NCI-H1417 (cell line): ENCODE measurements at places on chromosomes 6 and 20.

- DNase-seq = no peak
These were observed 135.5 kb upstream of the PLCB4 start for GRCh38 chr20:8933381-8933807.

- no peak for DNase-seq
These were observed 12.4 kb downstream of the C20orf96 start for GRCh38 chr20:278181-278580.

- DNase-seq = no peak
These were observed 178.4 kb upstream of the HDDC2 start for GRCh38 chr6:125480146-125480545.

GRCh38 chr6:128071212-128071611, 170.4 kb upstream of the THEMIS start:
- no peak for DNase-seq

GRCh38 chr20:22763257-22763906, 179.0 kb upstream of the FOXA2 start:
- no peak for DNase-seq

- DNase-seq = no peak
These were observed 559.8 kb downstream of the QKI start for GRCh38 chr6:163974322-163974721.

DNA sequence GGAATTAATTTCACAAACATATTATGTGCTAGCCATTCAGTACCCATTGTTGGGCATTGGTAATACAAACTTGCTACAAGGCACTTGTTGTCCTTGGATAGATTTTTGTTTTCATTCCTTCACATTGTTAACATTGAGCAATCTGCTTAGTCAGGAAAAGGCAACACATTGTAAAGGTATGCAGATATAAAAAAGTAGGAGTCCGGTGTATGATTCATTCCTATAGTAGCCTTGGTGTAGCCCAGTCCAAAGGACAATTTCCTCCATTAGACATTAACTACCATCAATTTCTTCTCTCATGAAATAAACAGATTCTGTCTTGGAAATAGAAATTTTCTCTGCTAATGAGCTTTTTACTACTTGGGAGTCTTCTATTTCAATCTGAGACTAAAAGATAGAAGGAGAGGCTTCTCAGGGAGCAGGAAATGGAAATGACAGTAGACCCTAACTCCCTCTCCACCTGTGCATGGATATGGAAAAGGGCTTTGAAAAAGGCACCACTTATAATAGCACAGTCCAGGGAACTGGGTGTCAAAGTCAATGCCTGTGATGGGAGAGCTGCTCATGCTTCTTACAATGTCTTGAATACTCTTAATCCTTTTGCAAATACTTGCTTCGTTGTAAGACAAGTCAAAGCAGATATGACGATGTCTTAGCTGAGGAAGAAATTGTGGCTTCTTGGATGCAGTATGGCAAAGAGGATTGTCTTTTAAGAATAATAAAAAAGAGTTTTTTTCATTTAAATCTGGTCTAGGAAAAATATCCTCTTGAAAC, 369.4 kb upstream of the CITED2 start:
- no peak for DNase-seq

DNA sequence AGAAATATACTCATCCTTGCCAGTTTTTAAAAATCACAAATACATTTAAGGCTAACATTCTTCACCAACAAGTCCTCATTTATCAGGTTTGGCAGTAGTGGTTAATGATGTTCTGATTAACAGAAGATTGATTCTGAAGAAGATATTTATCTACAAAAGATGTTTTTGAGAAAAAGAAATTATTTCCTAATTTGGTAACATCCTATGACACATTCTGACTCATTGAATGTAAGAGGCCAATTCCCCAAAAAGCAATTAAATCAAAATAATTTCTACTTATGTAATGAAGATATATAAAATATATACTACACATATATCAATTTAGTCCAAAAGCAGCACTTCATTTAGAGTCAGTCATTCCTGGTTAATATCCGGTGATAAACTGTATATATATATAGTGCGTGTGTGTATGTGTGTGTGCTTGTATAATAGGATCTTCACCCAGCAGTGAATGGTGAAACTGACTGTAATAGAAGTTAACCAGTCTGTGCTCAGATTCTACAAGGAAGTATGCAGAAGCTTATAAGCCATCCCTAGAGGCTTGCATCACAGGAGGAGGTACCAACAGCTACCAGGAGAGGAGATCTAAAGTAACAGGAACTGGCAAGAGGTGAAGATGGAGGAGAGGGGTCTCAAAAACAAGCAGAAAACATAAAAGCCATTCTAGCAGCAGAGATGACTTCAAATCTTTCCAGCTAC, 82.9 kb upstream of the MARCKS start:
- DNase-seq = no peak

DNA sequence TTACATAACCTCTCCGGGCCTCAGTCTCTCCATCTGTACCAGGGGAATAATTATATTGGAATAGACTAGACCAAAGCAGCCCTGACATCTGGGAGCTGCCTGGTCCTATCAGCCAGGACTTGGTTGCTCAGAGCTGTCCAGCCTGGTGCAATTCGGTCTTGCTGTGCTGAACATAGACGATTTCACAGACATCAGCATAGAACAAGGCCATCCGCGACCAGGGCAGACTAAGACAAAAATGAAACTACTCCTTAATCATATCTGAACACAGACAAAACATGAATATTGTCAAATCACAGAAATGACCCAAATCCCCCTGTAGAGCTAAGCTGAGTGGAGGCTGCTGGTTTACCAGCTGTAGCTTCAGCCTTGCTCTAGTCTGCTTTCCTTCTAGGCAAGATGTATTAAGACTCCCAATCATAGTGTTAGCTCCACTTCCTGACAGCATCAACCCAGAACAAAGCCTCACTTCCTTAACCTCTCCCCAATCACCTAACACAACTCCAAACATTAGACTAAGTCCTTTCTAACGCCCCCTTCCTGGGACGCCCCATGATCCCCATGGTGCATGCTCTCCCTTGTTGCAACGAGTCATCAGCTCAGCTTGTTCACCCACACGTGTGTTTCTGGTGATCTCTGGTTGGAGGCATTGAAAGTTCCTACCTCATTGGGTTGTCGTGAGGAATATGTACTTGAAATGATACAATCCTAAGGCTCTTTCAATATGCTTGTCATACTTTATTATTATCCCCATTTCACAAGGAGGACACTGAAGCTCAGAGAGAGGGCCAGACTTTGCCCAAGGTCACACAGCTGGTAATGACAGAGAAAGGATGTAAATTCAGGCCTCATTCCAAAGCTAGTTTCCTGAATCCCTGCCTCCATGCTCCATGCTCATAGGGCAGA, 3.5 kb upstream of the MAPK13 start:
- DNase-seq = no peak

DNA sequence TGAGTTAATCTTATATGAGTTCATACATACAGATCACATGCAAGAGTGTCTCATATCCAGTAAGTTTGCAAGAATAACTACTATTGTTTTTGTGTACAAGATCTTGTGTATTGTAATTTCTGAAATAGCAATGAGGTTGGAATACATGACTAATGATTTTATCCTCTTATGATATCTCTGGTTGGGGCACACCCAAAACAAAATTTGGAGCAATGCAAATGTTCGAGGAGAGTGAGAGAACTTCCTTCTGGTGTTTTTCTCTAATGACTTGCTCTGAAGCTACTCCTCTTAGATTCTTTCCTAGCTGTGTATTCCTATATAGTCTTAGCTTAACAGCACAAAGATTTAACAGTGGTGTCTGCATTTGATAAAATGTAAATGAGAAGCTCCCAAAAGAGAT, 252.5 kb downstream of the LAMA2 start:
- no peak for DNase-seq

DNA sequence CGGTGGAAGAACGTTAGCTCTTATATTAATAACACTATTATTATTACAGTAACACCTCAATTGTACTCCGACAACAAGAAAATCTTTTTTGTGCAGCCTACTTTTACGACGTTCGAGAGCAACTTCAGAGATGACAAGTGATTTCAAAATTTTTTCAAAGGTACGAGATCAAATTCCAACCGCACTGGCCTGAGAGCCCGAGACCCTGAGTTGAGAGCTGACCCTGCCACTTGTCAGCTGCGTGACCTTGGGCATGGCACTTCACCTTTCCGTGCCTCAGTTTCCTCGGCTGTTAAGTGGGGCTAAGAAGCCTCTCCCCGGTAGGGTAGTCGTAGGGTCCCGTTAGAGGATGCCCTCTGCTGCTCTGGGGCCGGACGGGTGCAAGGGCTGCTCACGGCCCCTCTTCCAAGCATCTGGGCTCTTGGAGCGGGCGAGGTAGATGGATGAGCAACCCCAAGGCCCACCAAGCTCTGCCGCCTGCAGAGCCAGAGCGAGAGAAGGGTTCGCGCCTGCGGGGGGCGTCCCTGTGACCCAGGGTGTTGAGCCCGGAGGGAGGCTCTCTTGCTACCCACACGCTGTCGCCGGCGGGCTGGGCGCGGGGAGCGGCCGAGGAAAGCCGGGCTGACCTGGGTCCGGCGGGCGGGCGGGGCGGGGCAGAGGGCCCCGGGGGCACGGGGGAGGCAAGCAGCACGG, 510 bp downstream of the NDRG3 start:
- peak; percentile 78 for DNase-seq

- no peak for DNase-seq
These were observed 316.3 kb downstream of the SLC35F1 start for GRCh38 chr6:118223316-118223715.

DNA sequence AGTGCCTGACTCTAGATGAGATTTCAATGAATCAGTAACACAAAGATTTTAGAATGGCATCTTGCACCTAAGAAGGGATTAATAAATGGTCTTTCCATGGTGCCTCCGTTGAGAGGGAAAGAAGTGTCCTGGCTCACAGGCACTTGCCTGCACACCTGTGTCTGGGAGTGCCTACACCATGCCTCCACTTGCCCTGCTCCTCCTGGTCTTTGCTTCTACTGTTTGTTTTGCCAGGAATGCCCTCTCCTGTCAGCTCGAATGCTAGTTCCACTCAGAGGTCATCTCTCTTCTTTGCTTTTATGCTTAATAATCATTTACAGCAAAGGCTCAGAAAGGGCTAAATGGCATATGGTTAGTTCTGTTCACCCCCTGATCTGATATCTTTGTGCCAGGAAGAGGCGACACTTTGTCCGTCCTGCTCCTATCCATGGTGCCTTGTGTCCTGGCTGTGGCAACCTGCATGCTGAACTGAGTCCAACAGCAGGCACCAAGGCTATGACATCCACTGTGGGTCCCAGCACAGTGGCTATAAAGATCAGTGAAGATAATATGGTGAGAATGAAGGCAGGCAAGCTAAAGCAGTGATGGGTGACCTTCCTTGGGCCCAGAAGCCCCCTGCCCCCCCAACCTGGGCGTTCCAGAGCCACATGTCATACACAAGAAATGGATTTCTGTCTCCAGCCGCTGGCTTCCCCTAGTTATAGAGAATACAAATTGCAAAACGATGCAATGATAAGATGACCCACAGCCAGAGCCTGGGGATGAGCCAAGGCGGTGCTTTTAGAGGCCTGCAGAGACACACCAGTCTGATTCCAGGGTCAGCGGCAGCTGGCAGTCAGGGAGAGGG, 1.4 kb downstream of the C6orf132 start:
- DNase-seq = no peak

DNA sequence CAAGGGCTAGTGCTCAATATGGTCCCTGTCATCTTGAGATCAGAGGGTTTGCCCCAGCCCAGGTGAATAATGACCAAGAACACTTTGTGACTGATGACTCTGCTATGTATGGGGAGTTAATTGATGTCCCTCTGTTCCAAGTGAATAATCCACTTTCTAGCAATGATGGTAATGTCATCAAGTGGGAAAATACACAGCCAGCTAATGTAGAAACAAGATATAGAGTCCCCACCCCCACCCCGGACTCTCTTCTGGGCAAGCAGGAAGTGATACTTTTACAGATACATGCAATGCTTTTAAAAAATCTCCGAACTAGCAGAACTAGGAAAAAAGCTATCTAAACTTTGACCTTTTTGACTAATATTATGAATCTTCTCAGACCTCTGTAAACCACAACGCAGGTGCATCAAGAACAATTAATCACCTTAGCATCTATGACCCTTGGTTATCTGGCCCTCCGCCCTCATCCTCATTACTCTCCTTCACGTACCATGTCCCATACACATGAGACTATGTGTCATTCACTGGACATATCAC, 30.5 kb downstream of the CNR1 start:
- DNase-seq = no peak

DNA sequence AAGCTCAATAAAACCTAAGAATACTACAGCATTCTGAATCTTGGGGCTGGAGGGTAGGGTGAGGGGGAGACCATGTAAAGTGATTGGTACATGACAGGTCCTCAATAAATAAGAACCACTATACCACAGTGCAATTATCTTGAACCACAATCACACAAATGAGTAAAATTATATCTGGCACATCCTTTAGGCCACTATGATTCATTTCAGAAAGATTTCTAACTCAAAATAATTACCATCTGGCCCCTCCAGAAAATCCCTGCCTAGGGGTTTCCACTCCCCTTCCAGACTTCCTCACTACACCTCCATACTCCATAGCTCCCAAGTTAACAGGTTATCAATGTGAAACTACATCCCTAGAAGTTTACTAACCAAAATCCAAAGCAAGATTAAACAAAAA, 19.7 kb downstream of the AKIRIN2 start:
- DNase-seq = no peak

- no peak for DNase-seq
These were observed 56.6 kb downstream of the E2F3 start for GRCh38 chr6:20458027-20458894.

GRCh38 chr20:5092765-5093339, 26.9 kb downstream of the PCNA start:
- DNase-seq = no peak

DNA sequence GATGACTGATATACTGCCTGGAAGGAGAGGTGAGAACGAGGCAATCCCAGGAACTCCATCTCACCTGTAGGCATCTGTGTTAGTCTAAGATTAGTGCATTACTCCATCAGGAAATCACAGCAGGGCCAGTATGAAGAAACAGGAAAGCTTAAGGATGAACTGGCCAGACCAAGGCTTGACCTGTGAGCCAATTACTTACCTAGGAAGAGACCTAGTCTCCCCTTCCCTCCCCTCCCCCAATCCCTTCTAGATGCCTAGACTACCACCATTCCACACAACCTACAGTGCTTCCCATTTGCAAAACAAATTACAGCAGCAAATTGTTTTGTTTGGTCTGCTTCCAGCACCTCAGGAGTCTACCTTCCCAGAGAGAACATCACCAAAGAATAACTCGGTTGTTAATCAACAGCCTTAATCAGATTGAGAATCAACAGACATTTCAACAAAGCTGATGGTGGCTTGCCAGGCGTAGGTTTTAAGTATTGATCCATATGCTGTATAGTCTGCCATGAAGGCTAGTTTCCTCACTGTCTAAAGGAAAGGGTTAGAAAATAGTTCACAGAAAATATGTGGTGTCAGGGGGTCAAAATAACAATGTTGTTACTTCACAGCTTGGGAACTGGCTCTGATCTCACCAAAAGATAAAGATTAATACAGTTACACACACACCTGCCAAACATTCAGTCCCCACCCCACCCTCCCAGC, 10.1 kb downstream of the PKHD1 start:
- DNase-seq = no peak

DNA sequence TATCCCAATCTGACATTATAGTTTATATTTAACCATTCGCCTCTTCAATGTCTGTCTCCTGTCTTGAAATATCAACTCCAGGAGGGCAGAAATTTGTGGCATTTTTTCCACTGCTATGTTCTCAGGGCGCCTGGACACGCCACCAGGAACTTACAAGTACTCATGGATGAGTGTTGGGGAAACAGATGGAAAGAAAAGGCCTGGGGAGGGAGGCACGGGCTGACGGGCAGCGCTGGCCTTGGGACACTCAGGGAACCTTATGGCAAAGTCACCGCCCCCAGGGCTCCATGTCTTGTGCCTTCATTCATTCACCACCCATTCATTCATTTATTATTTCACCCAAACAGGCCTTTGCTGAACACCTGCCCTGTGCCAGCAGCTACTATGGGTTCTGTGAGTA, 222.9 kb downstream of the PREX1 start:
- DNase-seq = no peak

- no peak for DNase-seq
These were observed 19.0 kb downstream of the MCM8 start for GRCh38 chr20:5969348-5969935.
